ENCODE measurements at places on chromosomes 7 and 10.

DNA sequence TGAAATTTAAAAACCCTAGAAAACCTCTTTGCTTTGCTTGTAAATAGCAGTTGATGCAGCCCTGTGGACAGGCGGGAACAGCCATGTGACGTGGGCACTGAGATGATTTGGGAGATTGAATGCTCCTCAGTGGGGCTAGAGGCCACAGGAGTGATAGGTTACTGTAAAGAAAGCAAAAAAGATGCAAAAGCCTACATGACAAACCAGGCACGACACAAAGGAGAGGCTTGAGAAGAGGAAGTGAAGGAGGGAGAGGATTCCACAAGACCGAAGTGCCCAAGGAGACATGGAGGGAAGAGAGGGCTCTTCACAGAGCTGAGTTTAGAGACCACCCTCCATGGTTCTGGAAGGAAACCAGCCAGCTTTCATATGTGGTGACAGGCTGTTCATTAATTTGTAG is 25.7 kb downstream of the IKZF1 start:
- no peak for DNase-seq

GRCh38 chr7:78543976-78544375 is 745.4 kb downstream of the PHTF2 start:
- no peak for DNase-seq

- DNase-seq, result no peak
Observed at GRCh38 chr7:111594602-111595001, 32.3 kb upstream of the IMMP2L start.

DNA sequence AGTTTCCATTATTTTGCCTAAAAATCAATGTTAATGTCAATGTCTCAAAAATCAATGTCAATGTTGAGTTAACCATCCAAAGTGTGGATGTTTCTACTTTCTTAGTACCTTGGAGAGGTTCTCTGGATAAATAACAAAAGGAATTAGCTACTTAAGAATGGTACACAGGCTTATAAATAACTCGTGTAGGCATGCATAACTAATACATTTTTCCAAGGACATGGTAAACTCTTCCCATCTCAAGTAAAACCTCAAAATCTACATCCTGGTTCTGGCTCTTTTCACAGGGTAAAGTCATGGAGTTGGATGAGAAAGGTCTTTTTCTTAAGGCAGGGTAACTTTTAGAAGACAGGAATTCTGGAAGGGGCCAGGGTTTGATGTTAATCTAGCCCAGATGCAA is 59.9 kb downstream of the CAV1 start:
- no peak for DNase-seq

GRCh38 chr7:25261545-25262140 is 33.4 kb upstream of the NPVF start:
- no peak for DNase-seq

- DNase-seq, result no peak
Observed at GRCh38 chr10:30968711-30969110, 63.0 kb downstream of the ZNF438 start.

GRCh38 chr7:89927762-89928161 is 226.5 kb upstream of the STEAP1 start:
- no peak for DNase-seq

- no peak for DNase-seq
Observed at GRCh38 chr10:16352146-16352545, 84.7 kb upstream of the PTER start.

DNA sequence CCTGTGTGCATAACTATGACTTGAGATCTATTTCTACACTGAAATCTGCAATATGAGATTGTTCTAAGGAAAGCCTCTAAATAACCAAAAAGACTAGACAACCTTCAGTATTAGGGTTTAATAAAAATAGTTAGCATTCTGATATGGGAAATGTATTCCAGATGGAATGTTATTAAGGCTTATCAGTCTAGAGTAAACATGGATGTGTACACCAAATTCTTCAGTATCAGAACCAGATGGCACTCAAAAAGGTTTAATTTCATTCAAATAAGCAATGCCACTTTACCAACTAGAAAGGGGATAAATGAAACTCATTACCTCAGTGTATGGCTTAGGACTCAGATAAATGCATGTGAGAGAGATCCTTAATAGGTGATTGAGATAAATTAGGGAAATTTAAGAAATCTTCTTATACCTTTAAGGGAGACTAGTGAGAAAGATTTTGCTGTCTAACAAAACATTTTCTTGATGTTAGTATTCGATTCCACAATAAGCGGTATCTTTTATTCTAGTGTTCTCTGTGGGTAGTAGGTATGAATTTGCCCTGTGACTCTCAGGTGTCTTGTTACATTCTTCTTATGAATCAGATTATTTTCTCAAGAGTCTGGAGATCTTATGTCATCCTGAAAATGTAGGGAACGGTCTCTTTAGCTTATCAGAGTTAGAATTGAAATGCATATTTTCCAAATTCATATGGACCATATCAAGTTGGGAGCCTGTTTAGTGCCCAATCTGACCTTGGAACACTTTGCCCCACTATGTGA is 159.2 kb downstream of the PRKG1 start:
- no peak for DNase-seq

GRCh38 chr10:61750943-61751471 is 88.3 kb downstream of the CABCOCO1 start:
- DNase-seq, result peak; percentile 70

- DNase-seq, result peak; percentile 67
Observed at GRCh38 chr10:89079961-89080360, 89.4 kb downstream of the FAS start.

- peak; percentile 57 for DNase-seq
Observed at GRCh38 chr7:81210137-81211064, 291.6 kb upstream of the SEMA3C start.

GRCh38 chr7:24817339-24817738 is 60.1 kb upstream of the GSDME start:
- DNase-seq, result no peak

All from AG10803 (cell line).